Activated CD4-positive, alpha-beta T cell treated with anti-CD3 and anti-CD28 coated beads, Interleukin-2, amount 50 U/mL, for 48 hours (primary cell): ENCODE measurements at places on chromosomes 3 and 15.

DNA sequence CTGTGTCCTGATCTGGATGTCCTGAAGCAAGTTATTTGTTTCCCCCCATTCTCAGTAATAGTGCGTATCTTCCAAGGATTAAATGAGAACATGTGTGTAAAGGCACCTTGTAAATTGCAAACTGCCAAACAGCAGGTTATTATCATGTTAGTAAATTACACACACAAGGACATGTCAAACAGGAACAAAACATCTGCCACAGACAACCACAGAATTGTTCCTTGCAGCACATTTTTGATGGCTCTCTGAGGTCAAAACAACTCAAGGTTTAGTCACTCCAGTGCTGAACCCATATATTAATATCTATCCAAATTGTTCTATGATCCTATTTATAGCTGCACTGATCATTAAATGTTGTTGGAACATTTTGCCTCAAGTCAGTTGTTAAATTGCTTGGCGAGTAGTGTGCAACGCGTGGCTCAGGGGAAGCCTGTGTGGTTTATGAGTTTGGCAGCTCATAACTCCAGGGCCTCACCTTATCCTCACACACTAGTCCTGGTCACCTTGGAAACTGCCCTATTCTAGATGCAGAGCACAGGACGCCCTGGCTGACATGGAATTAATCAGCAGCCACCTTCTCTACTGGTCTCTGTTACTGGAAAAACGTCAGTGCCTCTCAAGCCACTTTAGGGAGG is 46.3 kb upstream of the CDV3 start:
- DNase-seq = no peak

DNA sequence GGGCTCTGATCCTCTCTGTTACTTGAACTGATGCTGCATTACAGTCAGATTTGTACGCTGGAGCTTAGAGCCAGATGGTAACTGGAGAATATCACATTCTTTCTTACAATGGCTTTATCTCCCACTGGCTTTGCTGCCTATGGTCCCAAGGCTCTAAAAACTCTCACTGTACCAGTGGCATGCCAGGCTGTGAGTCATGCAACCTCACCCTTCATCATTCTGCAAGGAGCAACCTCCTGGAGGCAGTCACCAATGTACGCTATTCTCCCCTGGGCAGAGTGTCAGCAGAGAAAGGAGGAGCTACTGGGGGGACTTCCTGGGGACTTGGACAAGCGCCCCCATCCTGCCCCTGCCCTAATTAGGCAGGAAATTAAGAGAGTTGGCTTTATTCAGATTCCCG is 97.9 kb upstream of the EIF1B start:
- DNase-seq = no peak

DNA sequence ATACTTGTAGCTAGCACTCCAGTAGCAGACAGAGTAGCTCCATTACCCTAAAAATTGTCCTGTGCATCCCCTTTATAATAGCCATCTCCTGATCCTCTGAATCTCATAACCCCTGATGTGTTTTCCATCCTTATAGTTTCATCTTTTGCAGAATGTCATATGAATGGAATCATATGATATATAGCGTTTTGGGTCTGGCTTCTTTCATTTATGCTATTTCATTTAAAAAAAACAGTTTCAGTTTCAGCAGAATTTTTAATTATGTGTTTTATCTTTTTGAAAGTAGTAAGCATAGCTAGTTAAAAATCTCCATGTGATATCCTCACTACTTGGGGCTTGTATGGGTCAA is 132.7 kb downstream of the KLF13 start:
- no peak for DNase-seq

- no peak for DNase-seq
Observed at GRCh38 chr3:54951405-54951804, 23.5 kb upstream of the LRTM1 start.
